ENCODE measurements at places on chromosomes 6 and 20.

- no peak for DNase-seq
These were observed 15.2 kb downstream of the NPEPL1 start for GRCh38 chr20:58707770-58708169.

GRCh38 chr6:141035312-141036200 lies 1097.2 kb upstream of the GJE1 start:
- DNase-seq = no peak

DNA sequence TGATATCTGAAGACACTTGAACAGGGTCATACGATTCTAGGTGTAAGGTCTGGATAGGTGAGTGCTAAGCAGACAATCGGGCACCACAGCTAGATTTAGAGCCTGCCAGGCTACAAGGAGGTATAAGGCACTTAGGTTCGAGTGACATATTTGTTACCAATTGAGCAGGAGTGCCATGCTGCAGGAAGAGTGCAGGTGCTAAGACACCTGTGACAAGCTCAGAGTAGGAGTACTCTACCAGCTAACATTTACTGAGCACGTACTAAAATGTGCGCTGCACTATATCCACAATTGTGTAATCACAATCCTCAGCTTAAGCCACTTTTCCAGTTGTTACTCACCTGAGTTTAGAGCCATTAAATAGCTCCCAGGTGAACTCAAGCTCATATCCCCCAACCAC lies 227.8 kb upstream of the MOCS1 start:
- DNase-seq = no peak

DNA sequence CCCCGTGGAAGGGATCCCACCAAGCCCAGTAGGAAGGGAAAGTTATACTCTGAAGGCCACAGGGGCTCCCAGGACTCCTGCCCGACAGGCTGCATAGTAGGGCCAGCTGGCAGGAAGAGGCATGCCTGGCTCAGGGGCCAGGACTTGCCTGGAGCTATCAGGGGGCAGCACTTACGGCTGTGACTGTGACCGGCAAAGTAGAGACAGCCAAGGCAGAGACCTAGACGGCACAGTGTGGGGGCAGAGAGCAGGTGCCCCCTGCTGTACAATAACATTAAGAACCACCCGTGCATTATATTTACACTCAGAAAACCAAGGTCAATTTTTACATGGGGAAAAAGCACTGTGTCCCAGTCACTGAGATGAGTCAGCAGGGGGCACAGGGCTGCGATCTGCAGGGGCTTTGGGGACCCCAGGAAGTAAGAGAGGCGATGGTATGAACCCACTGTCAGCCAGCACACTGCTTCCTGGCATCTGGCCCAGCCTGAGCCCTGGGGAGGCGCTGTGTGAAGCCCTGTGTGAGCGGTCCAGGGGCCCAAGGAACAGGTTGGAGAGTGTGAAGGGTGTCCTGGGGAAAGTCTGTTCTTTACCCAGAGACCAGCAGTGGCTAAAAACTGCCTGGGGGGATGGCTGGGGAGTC lies 9.9 kb downstream of the CCDC167 start:
- DNase-seq = no peak

DNA sequence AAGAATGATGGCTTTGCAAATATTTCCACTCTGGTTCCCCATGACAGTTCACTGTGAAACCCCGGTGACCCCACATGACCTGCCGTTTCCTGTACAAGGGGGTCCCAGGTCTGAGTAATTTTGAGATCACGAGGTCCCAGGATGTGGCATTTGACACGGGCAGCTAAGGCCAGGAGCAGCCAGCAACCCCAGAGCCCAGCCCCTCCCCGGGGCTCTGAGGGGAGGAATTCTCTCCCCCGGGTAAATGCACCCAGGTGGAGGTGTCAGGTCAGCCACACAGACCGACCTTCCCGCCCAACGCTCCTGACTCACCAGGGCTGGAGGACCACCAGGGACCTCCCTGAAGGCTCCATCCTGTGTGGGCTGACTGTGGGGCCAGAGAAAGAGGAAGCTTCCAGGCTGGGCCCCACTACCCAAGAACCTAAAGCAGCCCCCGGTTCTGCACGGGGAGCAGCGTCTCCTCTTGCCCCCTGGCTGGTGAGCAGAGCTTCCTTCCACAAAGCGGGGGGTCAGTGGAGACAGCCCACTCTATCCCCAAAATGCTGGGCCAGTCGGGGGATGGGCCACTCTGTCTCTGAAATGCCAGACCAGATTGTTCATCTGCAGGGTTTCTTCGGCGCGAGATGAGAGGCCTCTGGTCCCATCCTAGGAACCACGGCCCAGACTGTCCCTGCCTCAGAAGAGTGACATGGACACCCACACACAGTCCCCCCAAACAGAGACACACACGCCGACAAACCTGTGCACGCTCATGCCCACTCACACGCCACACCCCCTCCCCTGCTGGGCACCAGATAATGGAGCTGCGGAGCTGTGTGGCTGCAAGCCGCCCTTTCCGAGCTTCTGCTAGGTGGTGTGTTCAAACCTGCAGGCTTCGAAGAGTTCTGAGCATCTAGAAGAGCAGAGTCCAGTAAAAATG lies 23.4 kb upstream of the SLCO4A1 start:
- no peak for DNase-seq

- no peak for DNase-seq
These were observed 481.5 kb upstream of the JAG1 start for GRCh38 chr20:11155156-11155756.

DNA sequence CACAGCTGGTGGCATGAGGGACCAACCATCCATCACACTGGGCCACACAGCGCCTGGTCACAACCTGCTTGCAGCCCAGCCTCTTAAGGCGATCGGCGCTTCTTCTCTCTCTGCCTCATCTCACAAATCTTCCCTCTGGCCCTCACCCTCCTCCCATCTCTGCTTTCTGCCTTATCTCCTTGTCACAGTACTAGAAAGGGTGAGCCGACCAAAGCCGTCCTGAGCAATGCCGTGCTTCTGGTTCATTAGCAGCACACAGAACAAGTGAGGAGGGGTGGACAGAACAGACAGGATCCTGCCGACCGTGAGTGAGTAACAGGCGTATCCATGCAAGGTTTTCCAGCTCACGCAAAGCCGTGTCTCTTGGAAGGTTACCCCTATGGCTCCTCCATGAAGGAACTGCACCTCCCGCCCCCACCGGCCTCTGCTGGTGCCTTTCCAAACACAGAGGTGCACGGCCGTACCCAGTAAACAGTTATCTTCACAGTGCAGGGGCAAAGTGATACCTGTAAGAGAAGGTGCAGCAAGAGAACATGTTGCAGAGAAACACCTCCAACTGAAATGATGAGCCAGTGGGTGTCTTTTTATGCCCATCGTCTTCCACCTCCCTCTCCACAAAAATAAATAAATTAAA lies 331.7 kb downstream of the FARS2 start:
- DNase-seq = no peak

DNA sequence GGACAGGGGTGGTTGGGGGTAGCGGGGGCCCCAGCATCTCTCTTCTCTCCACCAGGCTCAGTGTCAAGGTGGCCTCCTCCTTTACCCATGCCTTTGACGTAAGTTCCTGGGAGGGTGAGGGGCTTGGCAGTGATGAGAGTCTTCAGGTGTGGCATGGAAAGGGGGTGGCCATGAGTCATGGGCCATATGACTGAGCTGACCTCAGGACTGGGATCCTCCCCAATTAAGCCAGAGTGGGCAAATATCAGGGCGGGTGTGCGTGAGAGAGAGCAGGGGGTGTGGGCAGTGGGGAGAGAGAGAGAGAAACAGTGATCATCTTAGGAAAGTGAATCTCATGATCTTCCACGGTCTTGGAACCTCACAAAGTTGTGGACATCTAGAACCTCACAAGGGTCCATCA lies 8.2 kb upstream of the BPIFB4 start:
- no peak for DNase-seq

DNA sequence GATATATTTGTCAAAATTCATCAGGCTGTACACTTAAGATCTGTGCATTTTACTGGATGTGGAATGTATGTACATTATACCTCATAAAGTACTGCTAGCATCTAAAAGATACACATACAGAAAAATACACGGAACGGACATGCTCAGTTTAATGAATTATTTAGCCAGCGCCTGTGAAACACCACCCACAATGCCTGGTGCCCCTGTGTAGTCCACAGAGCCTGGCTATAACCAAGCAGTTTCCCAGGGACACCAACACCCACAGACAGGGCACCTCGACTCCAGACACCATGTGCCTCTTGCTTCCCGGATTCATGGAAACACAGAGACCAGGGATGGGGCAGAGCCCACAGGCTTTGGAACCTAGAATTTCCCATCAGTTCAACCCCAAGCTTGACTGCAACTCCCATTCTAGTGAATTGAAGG lies 17.4 kb upstream of the ARMC12 start:
- DNase-seq = no peak

GRCh38 chr6:167840526-167841179 lies 13.9 kb downstream of the AFDN start:
- no peak for DNase-seq

DNA sequence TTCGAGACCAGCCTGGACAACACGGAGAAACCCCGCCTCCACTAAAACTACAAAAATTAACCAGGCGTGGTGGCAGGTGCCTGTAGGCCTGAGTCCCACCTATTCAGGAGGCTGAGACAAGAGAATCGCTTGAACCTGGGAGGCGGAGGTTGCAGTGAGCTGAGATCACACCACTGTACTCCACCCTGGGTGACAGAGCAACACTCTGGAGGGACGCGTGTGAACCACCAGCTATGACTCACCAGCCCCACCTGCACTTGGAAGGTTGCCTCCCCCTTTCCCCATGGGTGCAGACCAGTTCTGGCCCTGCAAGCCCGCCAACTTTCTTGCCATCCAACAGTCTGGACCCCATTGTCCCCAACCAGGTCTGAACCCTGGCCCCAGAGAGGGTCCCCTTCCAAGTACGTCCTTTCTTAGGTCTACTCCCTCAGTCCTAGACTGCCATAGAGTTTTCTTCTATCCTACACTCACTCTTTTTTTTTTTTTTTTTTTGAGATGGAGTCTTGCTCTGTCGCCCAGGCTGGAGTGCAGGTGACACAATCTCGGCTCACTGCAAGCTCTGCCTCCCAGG lies 29.2 kb downstream of the ATP9A start:
- no peak for DNase-seq

DNA sequence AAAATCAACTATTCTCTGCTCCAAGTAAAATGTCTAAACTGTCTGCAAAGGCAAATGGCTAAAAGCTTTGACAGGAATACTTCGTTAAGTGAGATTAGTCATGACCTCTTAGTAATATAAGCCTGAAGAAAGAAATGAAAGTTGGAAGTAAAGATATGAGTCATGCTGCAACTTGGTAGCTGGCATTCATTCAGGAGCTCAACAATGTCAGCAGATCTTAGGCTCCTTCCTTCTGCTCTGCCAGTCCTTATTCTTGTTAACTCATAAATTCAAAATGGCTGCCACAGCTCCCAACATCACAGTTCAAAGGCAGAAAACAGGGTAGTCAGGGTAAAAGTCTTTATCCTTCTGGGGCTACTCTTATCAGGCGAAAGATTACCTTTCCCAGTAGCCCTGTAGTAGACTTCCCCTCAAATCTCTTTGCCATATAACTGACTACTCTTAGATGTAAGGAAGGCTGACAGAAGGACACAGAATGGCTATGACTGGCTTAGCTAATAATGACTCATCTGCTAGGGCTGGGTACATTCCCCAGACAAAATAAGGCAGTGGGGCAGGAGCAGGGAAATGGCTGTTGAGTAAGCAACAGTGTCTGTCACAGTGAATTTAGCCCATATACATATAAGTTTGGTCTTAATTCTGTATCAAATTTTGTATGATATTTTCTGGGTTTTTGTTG lies 24.4 kb upstream of the C6orf62 start:
- DNase-seq = no peak

GRCh38 chr6:72367439-72367838 lies 254.4 kb upstream of the KCNQ5 start:
- no peak for DNase-seq

DNA sequence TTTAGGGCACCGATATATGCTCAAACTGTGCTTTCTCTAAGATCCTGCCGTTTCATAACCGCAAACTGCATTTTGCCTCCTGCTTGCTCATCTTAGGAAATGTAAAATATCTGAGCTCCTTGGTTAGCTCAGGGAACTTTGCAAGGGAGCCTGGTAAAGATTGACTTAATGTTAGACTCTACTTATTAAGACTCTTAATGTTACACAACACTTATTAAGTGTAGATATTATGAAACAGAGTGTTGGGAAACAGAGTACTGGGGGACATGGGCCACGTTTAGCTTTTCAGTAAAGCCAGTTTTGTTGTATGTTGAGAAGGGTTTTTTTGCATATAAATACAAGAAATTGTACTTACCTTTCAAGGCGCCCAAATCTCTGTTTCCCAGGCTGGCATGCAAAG lies 1.9 kb downstream of the LTV1 start:
- DNase-seq = no peak

DNA sequence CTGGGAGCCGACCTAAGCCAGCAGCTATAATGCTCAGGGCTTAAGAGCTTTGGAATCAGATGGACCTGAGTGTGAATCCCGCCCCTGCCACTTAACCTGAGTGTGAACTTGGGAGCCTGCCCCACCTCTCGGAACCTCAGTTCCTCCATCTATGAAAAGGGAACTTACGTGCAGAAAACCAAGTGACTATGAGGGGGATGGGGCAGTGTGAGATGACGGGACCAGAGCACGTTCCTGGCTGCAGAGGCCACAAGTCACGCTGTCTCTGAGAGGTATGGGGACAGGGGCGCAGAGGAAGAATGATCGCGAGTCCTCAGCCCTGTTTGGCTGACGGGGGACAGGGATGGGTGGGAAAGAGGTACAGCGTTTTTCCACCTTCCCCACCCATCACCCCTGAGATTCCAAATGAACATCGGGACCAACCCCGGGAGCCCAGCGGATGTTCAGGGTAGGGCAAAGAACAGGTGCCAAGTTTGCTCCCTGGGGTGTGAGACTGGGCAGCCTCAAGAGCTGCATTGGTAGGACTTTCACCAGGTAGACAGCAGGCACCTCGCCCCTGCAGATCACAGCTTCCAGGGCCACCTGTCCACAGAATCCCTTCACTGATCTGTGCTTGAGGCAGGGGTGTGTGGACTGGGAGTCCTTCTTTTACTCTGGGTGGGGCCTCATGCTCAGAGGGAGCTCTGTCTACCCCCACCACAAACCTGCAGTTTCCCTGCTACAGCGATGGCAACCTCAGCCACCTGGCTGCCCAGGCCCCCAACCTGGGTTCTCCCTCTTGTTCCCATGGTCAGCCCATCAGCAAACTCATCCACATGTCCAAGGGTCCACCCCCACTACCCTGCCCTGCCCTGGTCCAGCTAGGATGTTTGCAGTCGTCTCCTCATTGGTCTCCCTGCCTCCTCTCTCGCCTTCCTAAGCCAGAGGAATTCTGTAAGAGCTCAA lies 85.8 kb downstream of the CEBPB start:
- DNase-seq = no peak

DNA sequence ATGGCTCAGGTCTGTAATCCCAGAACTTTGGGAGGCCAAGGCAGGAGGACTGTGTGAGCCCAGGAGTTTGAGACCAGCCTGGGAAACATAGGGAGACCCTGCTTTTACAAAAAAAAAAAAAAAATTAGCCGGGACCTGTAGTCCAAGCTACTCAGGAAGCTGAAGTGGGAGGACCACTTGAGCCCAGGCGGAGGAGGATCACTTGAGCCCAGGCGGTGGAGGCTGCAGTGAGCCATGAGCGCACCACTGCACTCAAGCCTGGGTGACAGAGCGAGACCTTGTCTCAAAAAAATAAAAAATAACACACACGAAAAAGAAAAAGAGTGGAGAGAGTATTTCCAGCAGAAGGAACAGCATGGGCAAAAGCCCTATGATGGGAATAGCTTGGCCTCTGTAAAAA lies 2.0 kb downstream of the TTLL9 start:
- DNase-seq = no peak
